ENCODE measurements at places on chromosomes 12 and 14. TPM values are rescaled to one million over a fixed set of nuclear protein-coding genes. Genes with fewer than 3 reads are reported as not detected.

Gene NOS1
- total RNA-seq = 39.9 TPM

Gene KIF26A
- total RNA-seq = 1.7 TPM

Gene KLRB1
- not detected for total RNA-seq

Gene BMP4
- 2.0 TPM for total RNA-seq

Gene BCL7A
- 15.6 TPM for total RNA-seq

Gene SERPINA9
- total RNA-seq = not detected

Gene SOAT2
- not detected for total RNA-seq

Gene AMHR2
- total RNA-seq = 1.0 TPM

All from gastrocnemius medialis (tissue), 4 donors.